ENCODE measurements at places on chromosomes 6 and 20. TPM values are rescaled to one million over a fixed set of nuclear protein-coding genes. Genes with fewer than 3 reads are reported as not detected.

Gene OR11A1
- total RNA-seq, result not detected

Gene RNF146
- 32.7 TPM for total RNA-seq

Gene JAG1
- total RNA-seq, result 6.3 TPM

Gene SAPCD1
- 0.59 TPM for total RNA-seq

Gene PRL
- total RNA-seq, result not detected

Gene MUCL3
- under 0.01 TPM for total RNA-seq

GRCh38 chr6:74137911-74138310 lies 441.9 kb downstream of the CD109 start:
- no peaks in the 10 kb centered on the region for H3K36me3 ChIP-seq
- H3K27ac ChIP-seq, result no peak overlapping the region
- H3K27me3 ChIP-seq, result no peaks in the 10 kb centered on the region
- H3K4me3 ChIP-seq, result no peak overlapping the region
- H3K4me1 ChIP-seq, result no peaks in the 10 kb centered on the region
- DNase-seq, result no peak

GRCh38 chr20:21623074-21623780 lies 82.2 kb upstream of the PAX1 start:
- H3K27ac ChIP-seq, result no peak overlapping the region
- H3K4me3 ChIP-seq, result no peak overlapping the region

DNA sequence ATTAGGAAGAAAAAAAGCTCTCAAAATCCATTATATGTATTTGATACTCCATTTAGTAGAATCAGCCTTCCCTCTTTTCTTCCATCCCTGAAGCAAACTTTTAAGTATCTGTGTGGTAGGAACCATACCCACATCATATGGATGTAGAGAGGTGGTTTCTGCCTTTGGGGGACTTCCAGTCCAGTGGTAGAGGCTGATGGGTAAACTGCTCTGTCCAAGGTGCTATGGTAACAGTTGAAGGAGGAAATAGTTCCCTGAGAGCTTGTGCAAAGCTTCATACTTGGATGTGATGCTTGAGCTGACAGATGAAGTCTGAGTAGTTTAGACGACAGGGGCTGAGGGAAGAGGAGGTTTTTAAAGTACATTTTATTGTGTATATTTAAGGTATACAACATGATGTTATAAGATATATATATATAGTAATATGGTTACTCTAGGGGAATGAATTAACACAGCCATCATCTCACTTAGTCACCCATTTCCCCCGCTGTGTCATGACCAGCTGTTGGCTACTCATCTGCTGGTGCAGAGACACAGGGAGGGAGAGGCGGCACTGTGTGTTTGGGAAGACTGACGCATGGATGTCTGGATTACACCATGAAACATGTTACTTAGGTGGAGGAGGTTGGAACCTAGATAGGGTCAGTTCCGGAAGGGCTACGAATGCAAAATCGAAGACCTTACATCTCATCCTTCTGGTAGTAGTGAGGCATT lies 185.2 kb downstream of the FARS2 start:
- no peaks in the 10 kb centered on the region for H3K27me3 ChIP-seq
- no peak overlapping the region for H3K27ac ChIP-seq
- H3K36me3 ChIP-seq, result no peaks in the 10 kb centered on the region
- no peak overlapping the region for H3K4me3 ChIP-seq
- no peaks in the 10 kb centered on the region for H3K4me1 ChIP-seq

- no peak for DNase-seq
- no peak overlapping the region for H3K4me3 ChIP-seq
- no peak overlapping the region for H3K27ac ChIP-seq
- H3K36me3 ChIP-seq, result no peaks in the 10 kb centered on the region
Measured at GRCh38 chr6:116364321-116364720, 6.4 kb upstream of the DSE start.

GRCh38 chr6:5840734-5841390 lies 165.9 kb downstream of the NRN1 start:
- peaks cover 5% of the 10 kb centered on the region for H3K27me3 ChIP-seq
- H3K4me3 ChIP-seq, result no peak overlapping the region
- H3K36me3 ChIP-seq, result no peaks in the 10 kb centered on the region
- DNase-seq, result no peak
- no peaks in the 10 kb centered on the region for H3K4me1 ChIP-seq
- H3K27ac ChIP-seq, result no peak overlapping the region

DNA sequence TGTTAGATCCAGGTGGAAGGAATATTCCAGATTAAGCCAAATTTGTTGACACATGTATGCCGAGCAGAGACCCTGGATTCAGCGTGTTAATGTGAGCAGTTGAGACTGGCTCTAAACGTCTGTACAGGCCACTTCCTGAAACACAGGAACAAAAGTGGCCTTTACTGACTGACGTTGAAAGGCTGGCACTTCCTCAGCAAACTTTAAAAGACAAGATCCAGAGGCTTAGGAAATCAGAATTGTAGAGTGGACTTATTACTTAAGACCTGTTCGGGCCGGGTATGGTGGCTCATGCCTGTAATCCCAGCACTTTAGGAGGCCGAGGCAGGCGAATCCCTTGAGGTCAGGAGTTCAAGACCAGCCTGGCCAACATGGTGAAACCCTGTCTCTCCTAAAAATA lies 125.7 kb upstream of the ARID1B start:
- no peaks in the 10 kb centered on the region for H3K36me3 ChIP-seq
- no peaks in the 10 kb centered on the region for H3K27me3 ChIP-seq
- no peak overlapping the region for H3K27ac ChIP-seq
- DNase-seq, result no peak
- no peaks in the 10 kb centered on the region for H3K4me1 ChIP-seq

GRCh38 chr20:20173254-20173653 lies 120.9 kb downstream of the CFAP61 start:
- H3K27ac ChIP-seq, result no peak overlapping the region
- no peak for DNase-seq
- no peaks in the 10 kb centered on the region for H3K27me3 ChIP-seq
- no peaks in the 10 kb centered on the region for H3K4me1 ChIP-seq
- no peak overlapping the region for H3K4me3 ChIP-seq
- no peaks in the 10 kb centered on the region for H3K36me3 ChIP-seq

DNA sequence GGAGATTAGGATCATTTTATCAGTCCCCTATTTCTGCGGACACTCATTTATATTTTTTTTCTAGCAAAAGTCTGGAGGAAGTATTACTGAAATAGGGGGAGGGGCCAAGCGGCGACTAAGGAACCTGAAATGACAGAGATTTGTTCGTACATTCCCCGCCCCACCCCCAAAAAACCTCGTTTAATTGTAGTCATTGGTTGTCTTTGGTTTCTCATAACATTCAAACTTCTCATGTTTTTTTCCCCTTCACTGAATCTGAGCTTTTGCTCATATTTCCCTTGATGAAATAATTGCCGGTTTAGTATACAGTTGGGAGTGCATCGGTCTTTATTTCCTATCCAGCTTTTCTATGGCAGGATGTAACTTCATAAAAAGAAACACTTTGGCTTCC lies 768 bp upstream of the FYN start:
- H3K27me3 ChIP-seq, result peaks cover 9% of the 10 kb centered on the region
- H3K4me1 ChIP-seq, result peaks cover 11% of the 10 kb centered on the region
- H3K36me3 ChIP-seq, result no peaks in the 10 kb centered on the region
- no peak for DNase-seq
- peak overlapping the region; percentile 9 for H3K27ac ChIP-seq
- peak overlapping the region; percentile 58 for H3K4me3 ChIP-seq

GRCh38 chr6:22363166-22363713 lies 66.4 kb upstream of the PRL start:
- H3K27ac ChIP-seq, result no peak overlapping the region
- DNase-seq, result no peak
- no peaks in the 10 kb centered on the region for H3K36me3 ChIP-seq
- no peak overlapping the region for H3K4me3 ChIP-seq

GRCh38 chr6:8041913-8042583 lies 22.1 kb downstream of the BLOC1S5 start:
- no peaks in the 10 kb centered on the region for H3K4me1 ChIP-seq
- H3K4me3 ChIP-seq, result no peak overlapping the region
- H3K27ac ChIP-seq, result no peak overlapping the region
- DNase-seq, result no peak
- peaks cover 12% of the 10 kb centered on the region for H3K36me3 ChIP-seq
- no peaks in the 10 kb centered on the region for H3K27me3 ChIP-seq

DNA sequence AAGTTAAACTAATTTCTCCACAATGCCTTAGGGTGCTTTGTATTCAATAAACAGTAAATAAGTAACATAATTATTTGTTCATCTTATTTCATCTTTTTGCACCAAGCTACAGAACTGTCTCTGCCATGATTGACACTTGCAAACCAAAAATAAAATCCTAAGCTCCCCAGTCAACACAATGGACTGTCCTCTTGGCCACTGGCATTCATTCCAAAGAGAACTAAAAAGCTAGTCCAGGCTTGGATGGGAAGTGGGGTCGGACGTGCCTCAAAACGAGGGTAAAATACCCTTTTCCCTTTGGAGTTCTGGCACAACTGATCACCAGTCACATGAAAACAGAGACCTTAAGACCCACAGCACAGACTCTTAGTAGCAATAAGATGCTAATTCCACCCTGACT lies 66.4 kb upstream of the THBS2 start:
- H3K4me1 ChIP-seq, result no peaks in the 10 kb centered on the region
- no peak overlapping the region for H3K4me3 ChIP-seq
- H3K36me3 ChIP-seq, result no peaks in the 10 kb centered on the region
- DNase-seq, result no peak

GRCh38 chr20:53957451-53958172 lies 112.8 kb downstream of the BCAS1 start:
- DNase-seq, result no peak
- peaks cover 5% of the 10 kb centered on the region for H3K4me1 ChIP-seq
- H3K27ac ChIP-seq, result no peak overlapping the region

- DNase-seq, result no peak
- H3K4me3 ChIP-seq, result no peak overlapping the region
- no peaks in the 10 kb centered on the region for H3K36me3 ChIP-seq
- no peaks in the 10 kb centered on the region for H3K4me1 ChIP-seq
Measured at GRCh38 chr6:149182262-149182661, 135.2 kb upstream of the TAB2 start.

DNA sequence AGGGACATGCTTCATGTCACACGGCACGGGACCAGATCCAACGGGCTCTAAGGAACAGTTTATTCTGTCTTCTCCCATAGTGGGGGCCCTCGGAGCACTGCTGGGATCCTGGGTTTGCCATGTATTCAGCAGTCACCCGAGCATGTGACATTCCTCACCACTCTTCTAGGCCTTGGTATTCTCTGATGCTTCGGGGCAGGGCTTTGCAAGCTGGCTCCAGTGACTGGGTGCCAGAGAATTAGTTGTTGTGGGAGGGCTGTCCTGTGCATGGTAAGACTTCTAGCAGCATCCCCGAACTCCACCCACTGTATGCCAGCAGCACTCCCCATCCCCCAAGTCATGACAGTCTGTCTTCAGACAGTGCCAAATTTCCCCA lies 5.4 kb downstream of the CCN5 start:
- H3K4me1 ChIP-seq, result no peaks in the 10 kb centered on the region
- no peak overlapping the region for H3K27ac ChIP-seq

DNA sequence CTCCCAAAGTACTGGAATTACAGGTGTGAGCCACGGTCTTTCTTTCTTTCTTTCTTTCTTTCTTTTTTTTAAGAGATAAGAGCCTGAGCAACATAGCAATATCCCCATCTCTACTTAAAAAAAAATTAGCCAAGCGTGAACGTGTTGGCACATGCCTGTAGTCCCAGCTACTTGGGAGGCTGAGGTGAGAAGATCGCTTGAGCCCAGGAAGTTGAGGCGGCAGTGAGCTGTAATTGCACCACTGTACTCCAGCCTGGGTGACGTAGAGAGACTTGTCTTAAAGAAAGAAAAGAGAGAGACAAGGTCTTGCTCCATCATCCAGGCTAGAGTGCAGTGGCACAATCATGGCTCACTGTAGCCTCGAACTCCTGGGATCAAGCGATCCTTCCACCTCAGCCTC lies 162.0 kb upstream of the MLN start:
- no peak for DNase-seq
- no peak overlapping the region for H3K4me3 ChIP-seq
- H3K36me3 ChIP-seq, result no peaks in the 10 kb centered on the region
- H3K27ac ChIP-seq, result no peak overlapping the region

- no peaks in the 10 kb centered on the region for H3K36me3 ChIP-seq
- no peaks in the 10 kb centered on the region for H3K27me3 ChIP-seq
Measured at GRCh38 chr6:77474286-77474956, 11.1 kb upstream of the HTR1B start.

DNA sequence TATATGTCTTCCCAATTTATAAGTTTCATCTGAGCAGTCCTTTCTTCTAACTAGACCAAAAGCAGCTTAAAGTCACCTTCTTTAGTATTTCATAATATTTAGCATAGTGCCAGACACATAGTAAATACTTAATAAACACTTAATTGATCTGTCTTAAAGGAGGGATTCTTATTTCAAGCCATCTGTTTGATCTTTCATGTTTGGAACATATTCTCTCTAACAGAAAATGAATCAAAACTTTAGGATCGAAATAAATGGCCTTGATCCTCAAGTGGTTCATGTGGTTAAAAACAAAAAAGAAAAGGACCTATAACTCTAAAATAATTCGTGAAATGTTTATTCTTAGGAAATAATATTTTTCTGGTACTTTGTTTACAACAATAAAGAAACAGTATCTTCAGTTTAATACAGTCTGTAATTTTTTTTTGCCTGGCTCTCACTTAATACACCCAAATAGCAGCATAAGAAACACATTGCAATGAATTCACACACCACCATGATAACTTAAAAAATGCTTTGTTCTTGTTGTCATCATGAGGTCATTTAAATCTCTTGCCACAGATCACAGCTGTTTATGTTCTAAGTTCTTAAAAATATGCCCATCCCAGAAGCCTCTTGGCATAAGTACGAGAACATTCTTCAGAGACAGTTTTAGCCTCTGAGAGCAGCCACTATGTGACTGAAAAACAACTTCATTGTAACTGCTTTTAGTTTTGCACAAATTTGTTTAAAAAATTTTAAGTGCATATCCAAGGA lies 48.1 kb downstream of the ESF1 start:
- no peak overlapping the region for H3K4me3 ChIP-seq
- H3K36me3 ChIP-seq, result peaks cover 20% of the 10 kb centered on the region
- H3K27me3 ChIP-seq, result no peaks in the 10 kb centered on the region

DNA sequence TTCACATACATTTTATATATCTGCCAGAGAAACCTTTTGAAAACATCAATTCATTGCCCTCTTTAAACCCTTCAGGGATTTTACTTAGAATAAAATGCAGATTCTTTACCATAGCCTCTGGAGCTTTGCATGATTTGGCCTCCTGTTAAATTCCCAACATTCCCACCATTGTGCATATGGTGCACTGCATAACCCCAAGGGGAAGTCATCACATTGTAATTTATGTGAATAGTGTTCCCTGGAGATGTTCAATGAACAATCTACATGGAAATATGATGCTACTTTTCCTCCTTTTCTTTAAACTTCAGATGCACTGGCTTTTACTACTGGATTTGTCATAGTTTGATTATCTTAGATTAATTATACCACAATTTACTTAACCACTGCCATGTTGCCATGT lies 94.7 kb downstream of the PHF3 start:
- H3K4me1 ChIP-seq, result peaks cover 6% of the 10 kb centered on the region
- no peak overlapping the region for H3K4me3 ChIP-seq
- H3K36me3 ChIP-seq, result no peaks in the 10 kb centered on the region
- H3K27ac ChIP-seq, result no peak overlapping the region
- H3K27me3 ChIP-seq, result no peaks in the 10 kb centered on the region

GRCh38 chr6:71929047-71929446 lies 42.7 kb downstream of the RIMS1 start:
- no peaks in the 10 kb centered on the region for H3K36me3 ChIP-seq
- no peak overlapping the region for H3K27ac ChIP-seq
- no peaks in the 10 kb centered on the region for H3K27me3 ChIP-seq

GRCh38 chr6:161134550-161135298 lies 139.1 kb downstream of the AGPAT4 start:
- no peaks in the 10 kb centered on the region for H3K27me3 ChIP-seq
- H3K4me3 ChIP-seq, result no peak overlapping the region
- no peaks in the 10 kb centered on the region for H3K4me1 ChIP-seq
- no peaks in the 10 kb centered on the region for H3K36me3 ChIP-seq
- DNase-seq, result no peak
